ENCODE measurements at places on chromosomes 7 and 10. TPM values are rescaled to one million over a fixed set of nuclear protein-coding genes. Genes with fewer than 3 reads are reported as not detected.

The PITX3 gene
- not detected for total RNA-seq

The TFEC gene
- total RNA-seq: 8.4 TPM

The ACBD7 gene
- 0.41 TPM for total RNA-seq

The AKR1C8 gene
- not detected for total RNA-seq

The MSMB gene
- total RNA-seq: not detected

DNA sequence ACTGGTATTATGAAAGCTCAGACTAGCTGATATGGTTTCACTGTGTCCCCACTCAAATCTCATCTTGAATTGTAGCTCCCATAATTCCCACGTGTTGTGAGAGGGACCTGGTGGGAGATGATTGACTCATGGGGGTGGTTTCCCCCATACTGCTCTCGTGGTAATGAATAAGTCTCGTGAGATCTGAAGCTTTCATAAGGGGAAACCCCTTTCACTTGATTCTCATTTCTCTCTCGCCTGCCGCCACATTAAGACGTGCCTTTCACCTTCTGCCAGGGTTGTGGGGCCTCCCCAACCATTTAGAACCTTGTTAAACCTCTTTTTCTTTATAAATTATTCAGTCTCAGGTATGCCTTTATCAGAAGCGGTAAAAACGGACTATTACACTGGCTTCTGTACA, 40.3 kb downstream of the COL13A1 start:
- H3K4me1 ChIP-seq: peaks cover 9% of the 10 kb centered on the region
- H3K27ac ChIP-seq: no peak overlapping the region
- no peaks in the 10 kb centered on the region for H3K36me3 ChIP-seq
- DNase-seq: no peak
- no peaks in the 10 kb centered on the region for H3K27me3 ChIP-seq
- H3K4me3 ChIP-seq: no peak overlapping the region

DNA sequence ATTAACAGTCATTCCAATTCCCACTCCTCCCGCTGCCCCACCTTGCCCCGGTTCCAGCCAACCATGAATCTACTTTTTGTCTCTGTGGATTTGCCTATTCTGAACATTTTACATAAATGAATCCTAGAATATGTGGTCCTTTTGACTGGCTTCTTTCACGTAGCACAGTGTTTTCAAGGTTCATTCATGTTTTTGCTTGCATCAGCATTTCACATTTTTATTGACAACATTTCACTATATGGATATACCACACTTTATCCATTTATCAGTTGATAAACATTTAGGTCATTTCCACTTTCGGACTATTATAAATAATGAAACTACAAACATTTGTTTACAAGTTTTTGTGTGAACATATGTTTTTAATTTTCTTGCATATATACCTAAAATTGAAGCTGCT, 182.0 kb downstream of the ZNF248 start:
- no peaks in the 10 kb centered on the region for H3K27me3 ChIP-seq
- no peak overlapping the region for H3K27ac ChIP-seq
- no peak overlapping the region for H3K4me3 ChIP-seq
- H3K36me3 ChIP-seq: no peaks in the 10 kb centered on the region

DNA sequence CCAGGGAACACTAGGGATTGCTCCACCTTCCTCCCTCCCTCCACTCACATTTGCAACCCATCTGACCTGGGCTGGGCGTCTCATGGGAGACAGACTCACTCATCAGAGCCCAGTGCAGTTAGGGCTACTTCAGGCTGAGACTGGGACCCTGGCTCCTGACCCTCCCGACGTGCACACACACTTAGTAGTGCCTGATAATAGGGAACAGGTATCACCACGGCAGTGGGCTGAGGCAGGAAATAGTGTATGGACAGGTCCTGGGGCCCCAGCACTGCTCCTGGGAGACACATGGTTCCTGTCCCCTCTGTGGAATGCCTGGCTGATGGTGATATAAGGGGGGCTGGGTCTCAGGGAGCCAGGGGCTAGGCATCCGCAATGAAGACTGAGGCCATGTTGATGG, 14.3 kb downstream of the AQP1 start:
- H3K4me3 ChIP-seq: no peak overlapping the region
- DNase-seq: peak; percentile 2
- H3K27ac ChIP-seq: no peak overlapping the region
- peaks cover 52% of the 10 kb centered on the region for H3K36me3 ChIP-seq
- H3K4me1 ChIP-seq: peaks cover 29% of the 10 kb centered on the region

GRCh38 chr7:110534241-110534931, 556.5 kb upstream of the LRRN3 start:
- DNase-seq: no peak
- no peaks in the 10 kb centered on the region for H3K27me3 ChIP-seq
- H3K27ac ChIP-seq: no peak overlapping the region
- H3K4me1 ChIP-seq: no peaks in the 10 kb centered on the region
- H3K36me3 ChIP-seq: no peaks in the 10 kb centered on the region
- no peak overlapping the region for H3K4me3 ChIP-seq

The SPAG6 gene
- total RNA-seq: not detected

The SYT15 gene
- total RNA-seq: 2.6 TPM

GRCh38 chr10:24434961-24435360, 226.0 kb downstream of the KIAA1217 start:
- H3K27me3 ChIP-seq: no peaks in the 10 kb centered on the region
- H3K4me3 ChIP-seq: no peak overlapping the region
- peaks cover 9% of the 10 kb centered on the region for H3K4me1 ChIP-seq
- H3K27ac ChIP-seq: no peak overlapping the region
- no peaks in the 10 kb centered on the region for H3K36me3 ChIP-seq
- no peak for DNase-seq

GRCh38 chr7:35565927-35566326, 129.0 kb downstream of the HERPUD2 start:
- no peak overlapping the region for H3K27ac ChIP-seq
- DNase-seq: no peak
- H3K36me3 ChIP-seq: no peaks in the 10 kb centered on the region
- H3K27me3 ChIP-seq: no peaks in the 10 kb centered on the region
- no peak overlapping the region for H3K4me3 ChIP-seq

The SLC13A1 gene
- total RNA-seq: not detected

The KIAA1549 gene
- total RNA-seq: 0.95 TPM

The HOXA5 gene
- total RNA-seq: 0.35 TPM

DNA sequence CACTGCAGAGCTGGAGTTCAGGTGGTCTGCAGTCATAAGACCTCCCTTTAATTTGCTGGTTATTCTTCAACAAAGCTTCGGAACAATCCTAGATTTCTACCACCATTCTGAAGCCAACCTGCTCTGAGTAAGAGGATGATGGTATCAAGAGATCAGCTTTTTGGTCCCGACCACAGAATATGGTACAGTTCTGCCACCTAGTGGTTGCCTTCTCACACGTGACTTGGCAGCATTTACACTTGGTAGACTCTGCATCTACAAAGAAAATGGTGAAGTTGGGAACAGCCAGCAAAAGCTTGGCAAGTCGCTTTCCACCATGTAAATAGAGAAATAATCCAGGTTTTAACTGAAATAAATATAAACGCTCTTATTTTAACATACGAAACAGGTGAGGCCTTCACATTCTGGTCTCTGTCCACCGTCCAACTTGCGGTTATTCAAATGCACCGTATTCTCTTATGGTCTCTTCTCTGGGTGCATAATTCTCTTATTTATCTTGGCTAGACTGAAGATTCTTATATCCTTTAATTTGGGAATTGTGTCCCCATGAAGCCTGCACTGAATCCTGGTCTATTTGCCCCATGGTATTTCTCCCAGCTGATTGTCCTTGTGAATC, 173.9 kb upstream of the GRM3 start:
- no peaks in the 10 kb centered on the region for H3K36me3 ChIP-seq
- no peaks in the 10 kb centered on the region for H3K4me1 ChIP-seq
- no peak for DNase-seq
- H3K27ac ChIP-seq: no peak overlapping the region
- no peak overlapping the region for H3K4me3 ChIP-seq
- no peaks in the 10 kb centered on the region for H3K27me3 ChIP-seq

The MYOF gene
- total RNA-seq: 132 TPM

The AGAP3 gene
- 52.1 TPM for total RNA-seq

The NRCAM gene
- total RNA-seq: 3.3 TPM

- DNase-seq: no peak
- no peak overlapping the region for H3K27ac ChIP-seq
- H3K27me3 ChIP-seq: no peaks in the 10 kb centered on the region
- no peaks in the 10 kb centered on the region for H3K36me3 ChIP-seq
- no peaks in the 10 kb centered on the region for H3K4me1 ChIP-seq
- H3K4me3 ChIP-seq: no peak overlapping the region
Measured at GRCh38 chr10:46266306-46266985, 20.4 kb upstream of the ANTXRL start.

GRCh38 chr7:25180946-25181345, 47.3 kb downstream of the NPVF start:
- H3K27ac ChIP-seq: peak overlapping the region; percentile 74
- DNase-seq: no peak
- H3K4me3 ChIP-seq: peak overlapping the region; percentile 84
- peaks cover 8% of the 10 kb centered on the region for H3K4me1 ChIP-seq

DNA sequence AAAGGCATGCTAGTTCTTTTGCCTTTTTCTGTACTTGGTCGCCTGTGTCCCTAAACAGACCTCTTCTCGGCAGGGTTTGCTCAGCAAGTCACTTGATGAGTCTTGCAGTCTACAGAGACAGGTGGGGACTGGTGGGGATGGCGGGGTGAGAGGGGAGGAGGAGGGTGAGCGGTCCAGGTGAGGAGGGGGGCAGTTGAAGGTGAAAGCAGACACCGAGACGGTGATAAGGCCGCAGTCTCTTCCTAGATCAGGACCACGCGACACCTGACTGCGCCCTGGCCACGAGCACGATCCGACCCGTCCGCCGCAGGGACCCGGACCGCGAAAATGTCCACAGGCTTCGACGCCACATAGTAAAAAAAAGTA, 566 bp downstream of the ASNS start:
- H3K4me1 ChIP-seq: peaks cover 4% of the 10 kb centered on the region
- no peaks in the 10 kb centered on the region for H3K27me3 ChIP-seq
- peak overlapping the region; percentile 89 for H3K4me3 ChIP-seq
- peak overlapping the region; percentile 72 for H3K27ac ChIP-seq
- DNase-seq: no peak

DNA sequence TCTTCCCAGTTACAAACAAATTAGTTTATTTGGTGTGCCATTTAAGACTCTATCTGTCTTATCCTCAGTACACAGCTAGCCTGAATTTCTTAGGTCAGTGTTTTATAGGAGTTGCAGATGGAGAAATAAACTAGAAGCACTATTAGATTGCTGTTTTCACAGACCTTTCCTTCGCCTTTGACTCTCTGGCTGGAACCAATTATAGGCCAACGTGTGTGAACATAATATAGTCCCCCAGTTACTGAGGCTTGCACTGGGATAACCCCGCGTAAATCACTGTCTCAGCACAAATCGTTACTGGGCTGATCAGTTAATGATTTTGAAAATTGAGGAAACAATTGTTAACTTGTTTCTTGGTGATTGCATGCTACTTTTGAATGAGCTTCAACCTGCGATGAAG, 233.4 kb downstream of the GFRA1 start:
- no peaks in the 10 kb centered on the region for H3K27me3 ChIP-seq
- H3K4me3 ChIP-seq: no peak overlapping the region
- H3K27ac ChIP-seq: no peak overlapping the region
- H3K36me3 ChIP-seq: no peaks in the 10 kb centered on the region
- DNase-seq: no peak

The CDK5 gene
- 3.1 TPM for total RNA-seq

GRCh38 chr10:118501171-118501570, 94.3 kb downstream of the PRLHR start:
- no peaks in the 10 kb centered on the region for H3K27me3 ChIP-seq
- H3K27ac ChIP-seq: no peak overlapping the region
- no peaks in the 10 kb centered on the region for H3K36me3 ChIP-seq
- no peaks in the 10 kb centered on the region for H3K4me1 ChIP-seq
- DNase-seq: no peak

The ASB10 gene
- total RNA-seq: not detected

DNA sequence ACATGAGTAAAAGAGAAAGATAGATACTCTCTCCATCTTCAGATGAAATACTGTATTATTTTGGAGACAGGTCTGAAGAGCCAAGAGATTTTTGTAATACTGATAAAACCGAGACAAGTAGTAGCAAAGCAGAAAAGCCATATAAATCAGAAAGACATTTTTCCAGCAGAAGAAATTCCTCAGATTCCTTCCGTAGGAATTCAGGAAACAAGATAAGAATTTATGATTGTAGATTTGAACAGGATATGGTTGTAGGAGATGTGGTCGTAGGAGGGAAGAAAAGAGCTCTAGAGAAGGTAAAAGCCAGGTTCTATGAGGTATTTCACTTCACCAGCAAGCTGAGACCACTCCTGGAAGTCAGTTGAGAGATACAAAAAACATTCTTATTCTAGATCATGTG, 17.6 kb upstream of the AASS start:
- no peaks in the 10 kb centered on the region for H3K36me3 ChIP-seq
- no peak overlapping the region for H3K4me3 ChIP-seq
- DNase-seq: no peak

- no peak overlapping the region for H3K27ac ChIP-seq
- no peaks in the 10 kb centered on the region for H3K4me1 ChIP-seq
- no peaks in the 10 kb centered on the region for H3K36me3 ChIP-seq
- no peaks in the 10 kb centered on the region for H3K27me3 ChIP-seq
Measured at GRCh38 chr10:12681252-12681651, 320.3 kb downstream of the CCDC3 start.

The ASB15 gene
- not detected for total RNA-seq

GRCh38 chr7:69373171-69374043, 224.9 kb upstream of the AUTS2 start:
- no peaks in the 10 kb centered on the region for H3K36me3 ChIP-seq
- H3K27me3 ChIP-seq: no peaks in the 10 kb centered on the region
- H3K4me1 ChIP-seq: peaks cover 15% of the 10 kb centered on the region
- H3K4me3 ChIP-seq: peak overlapping the region; percentile 10

GRCh38 chr7:99386584-99387238, 12.2 kb downstream of the ARPC1B start:
- no peaks in the 10 kb centered on the region for H3K27me3 ChIP-seq
- no peak for DNase-seq
- no peak overlapping the region for H3K27ac ChIP-seq
- peaks cover 46% of the 10 kb centered on the region for H3K36me3 ChIP-seq
- no peak overlapping the region for H3K4me3 ChIP-seq
- no peaks in the 10 kb centered on the region for H3K4me1 ChIP-seq

The DYDC1 gene
- total RNA-seq: not detected

The DNAJC2 gene
- total RNA-seq: 20.3 TPM

- no peak for DNase-seq
- H3K4me3 ChIP-seq: no peak overlapping the region
- peaks cover 3% of the 10 kb centered on the region for H3K36me3 ChIP-seq
- H3K4me1 ChIP-seq: no peaks in the 10 kb centered on the region
Measured at GRCh38 chr7:86914551-86914950, 144.9 kb downstream of the ELAPOR2 start.

The ACTL6B gene
- not detected for total RNA-seq

The ZDHHC16 gene
- 23.4 TPM for total RNA-seq

DNA sequence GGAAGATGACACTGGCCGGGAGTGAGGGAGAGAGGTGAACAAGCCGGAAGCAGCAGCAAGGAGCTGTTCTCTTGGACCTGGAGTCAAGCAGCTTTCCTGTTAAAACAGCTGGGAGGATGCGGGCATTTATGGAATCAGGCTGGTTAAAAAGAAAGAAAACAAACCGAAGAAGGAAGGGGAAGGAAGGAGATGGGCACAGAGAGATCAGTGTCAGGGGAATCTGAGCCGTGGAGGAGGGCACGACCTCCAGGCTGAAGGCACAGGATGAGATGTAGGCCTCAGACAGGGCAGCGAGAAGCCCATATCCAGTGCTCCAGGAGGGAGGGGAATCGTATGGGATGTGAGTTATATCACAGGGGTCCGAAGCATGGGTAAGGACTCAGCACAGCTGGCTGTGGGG, 105.9 kb upstream of the RHEB start:
- no peak overlapping the region for H3K27ac ChIP-seq
- no peaks in the 10 kb centered on the region for H3K27me3 ChIP-seq
- H3K36me3 ChIP-seq: no peaks in the 10 kb centered on the region
- peaks cover 60% of the 10 kb centered on the region for H3K4me1 ChIP-seq
- no peak for DNase-seq
- H3K4me3 ChIP-seq: no peak overlapping the region

The CNPY1 gene
- not detected for total RNA-seq

The ODAD2 gene
- total RNA-seq: 0.54 TPM

All from thoracic aorta (tissue), 2 donors.